NCI-H1105 treated with DMSO at 0.1 percent for 48 hours (cell line): ENCODE measurements at places on chromosomes 3 and 15.

GRCh38 chr15:68617777-68618176, 39.0 kb downstream of the CORO2B start:
- DNase-seq = no peak

- no peak for DNase-seq
Measured at GRCh38 chr3:186852994-186853393, 10.5 kb downstream of the ADIPOQ start.

GRCh38 chr3:98581474-98581873, 11.9 kb downstream of the CPOX start:
- no peak for DNase-seq

GRCh38 chr3:69370156-69370883, 15.6 kb downstream of the FRMD4B start:
- DNase-seq = no peak

GRCh38 chr3:101867511-101867910, 18.2 kb downstream of the NFKBIZ start:
- no peak for DNase-seq

- no peak for DNase-seq
Measured at GRCh38 chr15:100781961-100782530, 97.6 kb upstream of the ALDH1A3 start.

- DNase-seq = no peak
Measured at GRCh38 chr3:66320390-66320789, 99.6 kb downstream of the SLC25A26 start.

DNA sequence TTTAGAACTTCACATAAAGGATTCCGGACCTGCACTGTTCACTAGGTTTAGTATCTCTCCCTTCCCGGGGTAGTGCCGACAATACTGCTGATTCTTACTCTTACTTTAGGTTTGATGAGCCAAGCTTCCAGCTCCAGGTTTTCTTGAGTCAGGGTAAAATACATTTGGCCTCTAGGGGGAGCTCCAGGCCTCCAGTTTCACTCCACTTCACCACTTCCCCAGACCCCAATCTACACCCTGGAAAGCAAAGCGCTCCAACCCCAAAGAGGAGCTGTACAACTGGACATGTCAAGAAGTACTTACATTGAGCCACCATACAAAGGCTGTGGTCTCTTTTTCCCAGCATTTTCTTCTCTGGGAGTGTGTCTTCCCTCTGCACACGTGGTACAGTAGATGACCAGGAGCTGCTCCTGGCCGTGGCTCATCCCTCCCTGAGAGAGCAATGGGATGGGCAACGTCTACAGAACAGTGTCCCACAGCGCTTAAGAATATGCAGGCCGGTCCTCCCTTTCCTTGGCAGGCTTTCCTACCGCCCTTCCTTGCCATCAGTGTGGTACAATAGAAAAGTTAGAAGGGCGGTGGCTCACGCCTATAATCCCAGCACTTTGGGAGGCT, 93.9 kb upstream of the CCDC80 start:
- DNase-seq = peak; percentile 60

DNA sequence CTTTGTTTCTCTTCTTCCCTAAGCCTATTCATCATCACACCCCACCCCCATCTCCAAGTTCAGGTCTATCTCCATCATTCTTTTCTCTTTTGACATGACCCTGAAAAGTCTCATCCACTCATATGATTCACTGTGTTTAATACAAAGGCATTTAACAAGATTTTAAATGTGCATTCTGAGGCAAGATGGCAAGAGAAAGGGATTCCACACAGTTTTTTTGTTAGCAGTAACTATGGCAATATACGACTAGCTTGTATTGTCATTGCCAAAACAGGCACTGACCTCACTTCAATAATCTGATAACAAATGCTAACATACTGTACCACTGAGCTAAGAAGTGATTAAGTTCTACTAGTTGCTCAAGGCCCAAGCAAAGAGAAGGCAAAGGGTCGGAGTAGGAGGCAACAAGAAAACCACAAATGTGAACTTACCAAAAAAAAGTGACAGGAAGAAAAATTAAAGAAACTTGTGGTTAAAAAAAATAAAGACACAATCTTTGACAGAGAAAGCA, 53.2 kb downstream of the FBN1 start:
- DNase-seq = no peak

DNA sequence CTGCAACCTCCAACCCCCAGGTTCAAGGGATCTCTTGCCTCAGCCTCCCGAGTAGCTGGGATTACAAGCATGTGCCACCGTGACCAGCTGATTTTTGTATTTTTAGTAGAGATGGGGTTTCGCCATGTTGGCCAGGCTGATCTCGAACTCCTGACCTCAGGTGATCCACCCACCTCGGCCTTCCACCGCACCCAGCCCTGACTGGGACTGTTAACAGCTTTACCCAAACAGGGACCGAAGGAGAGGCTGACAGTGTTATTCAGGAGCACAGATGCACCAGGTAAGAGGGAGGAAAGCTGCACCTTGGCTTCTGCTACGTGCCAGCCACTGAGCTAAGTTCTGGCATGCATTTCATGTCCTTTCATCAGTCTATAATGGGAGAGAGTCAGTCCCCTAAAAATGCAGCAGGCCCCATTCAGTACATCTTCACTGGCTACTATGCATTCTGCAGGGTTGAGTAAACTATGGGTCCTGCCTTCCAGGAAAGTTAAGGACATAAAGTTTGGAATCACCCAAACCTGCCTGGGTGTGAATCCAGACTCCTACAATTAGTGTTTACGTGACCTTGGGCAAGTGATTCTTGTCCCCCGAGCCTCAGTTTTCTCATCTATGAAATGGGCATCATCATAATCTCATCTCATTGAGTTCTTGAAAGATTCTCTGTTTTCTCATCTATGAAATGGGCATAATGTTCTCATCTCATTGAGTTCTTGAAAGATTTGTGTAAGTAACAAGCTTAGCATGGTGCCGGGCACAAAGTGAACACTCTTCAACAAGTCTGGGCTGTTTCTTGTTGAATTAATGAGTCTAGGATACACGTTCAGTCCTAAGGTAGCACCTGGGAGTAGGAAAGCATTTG, 82.2 kb downstream of the CPN2 start:
- no peak for DNase-seq

DNA sequence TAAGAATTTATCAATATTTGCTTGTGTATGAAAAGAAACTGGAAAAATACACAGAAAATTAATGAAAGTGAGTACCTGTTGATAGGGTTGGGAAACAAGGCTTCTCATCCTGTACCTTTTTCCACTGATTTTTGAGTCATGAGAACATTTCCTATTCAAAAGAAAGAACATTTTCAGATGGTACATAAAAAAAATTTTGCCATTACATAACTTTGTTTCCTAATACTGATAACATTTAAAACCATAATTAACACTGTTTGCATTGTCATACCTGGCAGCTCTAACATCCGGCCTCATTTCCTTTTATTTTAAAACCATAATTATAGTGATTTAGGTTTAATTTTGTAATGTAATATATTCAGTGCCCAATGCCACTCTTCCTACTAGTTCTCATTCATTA, 11.7 kb downstream of the NKTR start:
- DNase-seq = no peak

DNA sequence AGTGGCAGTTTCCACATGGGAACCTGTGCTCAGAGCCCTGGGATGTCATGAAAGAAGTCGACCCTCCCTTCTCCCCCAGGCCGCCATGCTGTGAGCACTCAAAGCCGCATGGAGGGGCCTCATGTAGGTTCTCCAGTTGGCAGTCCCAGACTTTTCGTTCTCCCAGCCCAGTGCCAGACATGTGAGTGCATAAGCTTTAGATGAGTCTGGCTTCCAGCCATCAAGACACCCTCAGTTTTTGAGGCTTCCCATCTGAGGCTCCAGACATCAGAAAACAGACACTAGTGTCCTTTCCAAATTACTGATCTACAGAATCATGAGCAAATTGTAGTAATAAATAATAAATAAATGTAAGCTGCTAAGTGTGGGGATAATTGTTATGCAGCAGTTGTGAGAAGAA, 136.5 kb upstream of the AGBL1 start:
- DNase-seq = no peak

GRCh38 chr3:142624341-142625152, 28.4 kb downstream of the PLS1 start:
- DNase-seq = no peak

GRCh38 chr3:120114376-120114775, 20.1 kb upstream of the GSK3B start:
- no peak for DNase-seq

GRCh38 chr3:69695933-69696332, 43.3 kb upstream of the MITF start:
- DNase-seq = no peak

DNA sequence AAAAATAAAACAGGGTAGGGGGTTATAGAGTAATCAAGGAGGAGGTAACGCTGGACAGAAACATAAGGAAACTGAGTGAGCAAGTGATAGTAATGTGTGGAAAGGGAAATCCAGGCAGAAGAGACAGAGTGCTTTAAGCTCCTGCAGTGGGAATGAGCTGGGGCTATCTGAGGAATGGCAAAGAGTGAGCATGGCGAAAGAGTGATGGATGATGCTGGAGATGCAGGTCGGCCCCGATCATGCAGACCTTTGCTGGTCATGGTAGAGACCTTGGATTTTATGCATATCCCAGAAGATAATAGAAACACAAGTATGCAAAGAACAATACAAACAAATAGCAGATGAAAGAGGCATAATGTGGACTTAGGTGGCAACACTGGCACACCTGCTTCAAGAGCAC, 26.0 kb upstream of the ACAP2 start:
- DNase-seq = no peak

DNA sequence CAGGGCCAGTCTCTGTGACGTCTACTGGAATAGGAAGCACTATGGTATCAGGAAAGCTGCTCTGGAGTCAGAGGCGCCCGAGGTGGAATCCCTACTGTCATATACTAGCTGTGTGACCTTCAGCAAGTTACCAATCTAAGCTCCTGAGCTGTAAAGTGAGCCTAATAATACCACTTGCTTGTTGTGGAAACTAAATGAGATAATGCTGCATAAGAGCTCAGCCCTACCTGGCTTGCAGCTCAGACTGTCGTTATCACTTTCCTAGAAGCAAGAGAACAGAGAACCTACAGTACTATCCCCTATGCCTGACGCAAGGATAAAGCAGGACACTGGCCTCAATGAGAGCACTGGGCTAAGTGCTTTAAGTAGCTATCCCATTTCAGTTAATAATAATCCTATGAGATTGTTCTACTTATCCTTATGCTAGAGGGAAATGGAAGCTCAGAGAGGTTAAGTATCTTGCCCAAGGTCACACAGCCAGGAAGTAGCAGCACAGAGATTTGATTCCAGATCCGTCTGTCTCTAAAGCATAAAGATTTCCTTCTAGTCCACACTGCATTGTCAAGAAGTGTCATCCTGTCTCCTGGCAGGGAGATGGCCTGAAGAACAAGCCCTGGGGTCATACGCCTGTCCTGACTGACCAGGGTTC, 195.2 kb downstream of the TLE3 start:
- no peak for DNase-seq

GRCh38 chr3:40681658-40682055, 156.9 kb downstream of the ZNF621 start:
- peak; percentile 5 for DNase-seq
